ENCODE measurements at places on chromosomes 12 and 14.

DNA sequence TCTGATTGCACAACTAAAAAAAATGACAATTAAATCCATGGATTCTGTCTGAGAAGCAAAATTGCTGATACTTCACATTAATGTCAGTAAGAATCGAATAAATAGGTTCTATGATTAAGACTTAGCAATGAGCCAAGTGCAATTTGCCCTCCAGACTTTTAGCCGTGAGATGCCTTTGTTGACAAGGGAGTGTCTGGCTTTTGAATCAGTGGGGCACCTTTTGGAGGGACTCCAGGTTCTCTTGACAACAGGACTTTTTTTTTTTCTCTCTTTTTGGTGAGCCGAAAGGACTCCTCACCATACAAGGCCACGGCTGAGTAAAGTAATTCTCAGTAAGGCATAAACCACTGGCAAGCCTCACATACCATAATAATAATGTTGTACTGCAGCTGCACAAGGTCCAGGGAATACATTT, 4.7 kb upstream of the MDM1 start:
- no peak for DNase-seq

DNA sequence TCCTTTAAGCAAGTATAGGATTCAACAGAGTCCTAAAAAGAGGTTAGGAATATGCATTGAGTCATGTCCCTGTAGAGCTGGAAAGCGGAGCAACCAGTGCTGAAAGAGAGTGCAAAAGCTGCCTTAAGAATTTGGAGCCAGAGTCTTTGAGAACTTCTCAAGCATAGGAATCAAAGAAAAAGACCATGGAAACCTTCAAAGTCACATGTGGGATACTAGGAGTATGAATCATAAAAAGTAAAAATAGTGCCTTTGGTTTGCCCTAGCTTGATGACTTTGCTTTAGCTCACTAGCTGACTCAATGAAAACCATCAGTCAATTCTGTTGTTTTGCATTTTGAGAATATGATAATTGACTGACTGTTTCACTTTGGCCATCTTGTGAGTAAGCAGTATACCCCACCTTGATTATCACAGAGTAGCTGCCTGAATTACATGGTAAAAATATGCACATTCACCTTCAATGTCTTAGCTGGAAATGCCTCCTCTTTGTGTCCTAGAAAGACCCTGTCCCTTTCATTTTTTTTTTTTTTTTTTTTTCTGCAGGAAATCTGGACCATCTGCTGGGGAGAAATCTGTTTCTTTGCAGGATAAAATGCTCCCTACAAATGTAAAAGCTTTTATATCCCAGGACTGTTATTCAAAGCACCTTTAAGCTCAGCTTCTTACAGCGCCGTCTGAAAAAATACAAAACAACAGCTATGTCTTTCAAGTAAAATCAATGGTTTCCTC, 248.6 kb upstream of the KRR1 start:
- DNase-seq = no peak

DNA sequence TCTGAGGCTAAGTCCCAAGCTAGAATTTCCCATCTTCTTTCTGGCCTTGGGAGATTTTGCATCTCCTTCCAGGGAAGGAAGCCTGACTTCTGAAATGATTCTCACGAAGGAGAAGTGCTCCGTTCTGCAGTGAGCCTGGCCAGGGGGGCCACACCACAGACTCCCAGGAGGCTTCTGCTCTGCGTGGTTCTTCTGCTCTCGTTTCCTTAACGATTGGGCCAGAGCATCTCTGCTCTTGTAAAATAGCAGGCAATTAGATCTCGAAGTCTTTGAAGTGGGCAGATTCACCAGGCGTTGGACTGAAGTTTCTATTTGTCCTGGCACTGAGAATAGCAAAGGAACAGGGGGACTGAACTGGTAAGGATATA, 6.7 kb upstream of the BATF start:
- no peak for DNase-seq

- no peak for DNase-seq
These were observed 123.0 kb downstream of the ARID2 start for GRCh38 chr12:45852508-45852907.

GRCh38 chr14:88628462-88628861, 65.6 kb downstream of the ZC3H14 start:
- DNase-seq = no peak

- DNase-seq = no peak
These were observed 45.0 kb downstream of the ACTN1 start for GRCh38 chr14:68934066-68934465.

GRCh38 chr14:22966783-22967269, 9.9 kb upstream of the HAUS4 start:
- DNase-seq = no peak

- no peak for DNase-seq
These were observed 73.0 kb downstream of the IQSEC3 start for GRCh38 chr12:139585-139984.

DNA sequence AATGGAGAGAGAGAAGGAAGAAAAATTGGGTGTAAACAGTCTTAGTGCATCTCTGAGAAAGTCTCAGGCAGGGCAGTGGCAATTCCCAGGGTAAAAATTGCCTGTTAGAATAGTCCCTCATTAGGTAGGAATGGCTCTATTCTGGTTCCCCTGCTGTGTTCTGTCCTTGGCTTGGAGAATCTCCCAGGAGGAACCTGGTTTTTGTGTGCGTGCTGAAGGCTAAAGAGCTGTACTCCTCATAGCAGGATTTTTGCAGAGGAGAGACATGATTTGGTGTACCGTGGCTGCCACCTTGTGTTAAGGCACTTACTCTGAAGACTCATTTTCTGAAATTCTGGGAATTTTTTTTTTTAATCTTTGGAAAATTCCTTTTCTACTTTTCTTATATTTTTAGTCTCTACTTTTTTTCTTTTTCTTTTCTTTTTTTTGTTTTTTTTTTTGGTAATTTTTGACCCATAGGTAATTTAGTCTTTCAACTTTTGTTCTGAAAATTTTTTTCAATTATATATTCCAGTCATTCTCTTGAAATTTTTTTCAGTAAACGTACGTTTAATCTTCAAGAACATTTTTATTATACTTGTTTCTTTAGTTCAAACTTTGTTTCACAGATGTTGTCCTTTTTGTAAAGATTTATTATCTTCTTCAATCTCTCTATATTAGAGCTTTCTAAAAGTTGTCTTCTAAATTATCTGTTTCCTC, 63.8 kb downstream of the FBXO33 start:
- DNase-seq = no peak

DNA sequence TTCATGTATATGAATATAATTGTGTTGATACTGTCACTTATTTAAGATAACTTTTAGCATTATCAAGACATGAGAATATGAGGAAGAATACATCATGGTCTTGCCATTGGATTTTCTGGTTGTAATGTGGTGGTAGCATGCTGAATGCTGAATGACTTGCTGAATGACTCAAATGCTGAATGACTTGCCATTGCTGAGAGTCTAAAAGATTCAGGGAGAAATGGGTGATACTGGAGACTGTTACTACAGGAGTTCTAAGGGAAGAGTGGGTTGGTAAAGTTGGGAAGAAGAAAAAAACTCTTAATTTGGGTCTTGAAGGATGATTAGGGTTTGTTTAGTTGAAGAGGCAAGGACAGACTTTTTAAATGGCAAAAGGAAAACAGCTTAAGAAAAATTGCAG, 72.1 kb upstream of the MANSC4 start:
- DNase-seq = no peak
